ENCODE measurements at places on chromosomes 13 and 19. TPM values are rescaled to one million over a fixed set of nuclear protein-coding genes. Genes with fewer than 3 reads are reported as not detected.

PRRG2 gene
- total RNA-seq = 9.0 TPM

SRRM5 gene
- under 0.01 TPM for total RNA-seq

RPL13A gene
- 4,546 TPM for total RNA-seq

FAM216B gene
- total RNA-seq = not detected

SLC5A5 gene
- total RNA-seq = not detected

PDE4C gene
- total RNA-seq = not detected

All from dermis lymphatic vessel endothelial cell (primary cell).